Right hindlimb (tissue), 1 donor: ENCODE measurements at places on chromosomes 3 and 15.

DNA sequence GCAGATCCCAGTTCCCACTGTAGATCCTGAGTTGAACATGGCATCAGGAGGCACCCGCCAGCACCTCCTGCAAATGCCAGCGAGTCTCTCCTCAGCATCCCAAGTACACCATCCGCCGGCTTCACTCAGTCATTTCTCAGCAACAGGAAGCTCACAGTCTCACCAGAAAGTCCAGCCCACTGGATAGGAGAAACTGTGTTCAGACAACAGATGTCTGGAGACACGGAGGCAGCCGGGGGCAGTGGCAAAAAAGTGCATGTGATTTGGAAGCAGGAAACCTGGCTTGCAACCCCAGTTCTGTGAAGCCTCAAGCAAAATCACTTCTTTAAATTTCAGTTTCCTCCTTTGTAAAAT lies 68.7 kb downstream of the SRGAP3 start:
- DNase-seq: no peak

DNA sequence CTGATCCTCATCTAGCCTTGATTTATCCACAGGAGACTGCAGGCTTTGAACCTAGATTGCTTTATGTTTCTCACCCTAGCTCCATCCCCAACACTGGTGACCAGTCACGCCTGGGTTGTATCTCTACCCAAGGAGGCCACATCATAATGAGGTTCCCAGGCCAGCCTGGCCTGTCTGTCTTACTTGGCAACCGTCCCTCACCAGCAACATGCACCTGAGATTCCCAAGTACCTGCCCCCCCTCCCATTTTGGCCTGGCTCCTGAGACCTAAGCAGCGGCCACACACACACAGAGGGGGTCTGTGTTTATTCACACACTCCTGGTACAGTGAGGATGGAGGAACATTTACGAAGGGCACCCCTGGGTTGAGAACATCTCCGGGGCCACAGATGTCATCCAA lies 2.4 kb downstream of the CAMK2N2 start:
- no peak for DNase-seq

DNA sequence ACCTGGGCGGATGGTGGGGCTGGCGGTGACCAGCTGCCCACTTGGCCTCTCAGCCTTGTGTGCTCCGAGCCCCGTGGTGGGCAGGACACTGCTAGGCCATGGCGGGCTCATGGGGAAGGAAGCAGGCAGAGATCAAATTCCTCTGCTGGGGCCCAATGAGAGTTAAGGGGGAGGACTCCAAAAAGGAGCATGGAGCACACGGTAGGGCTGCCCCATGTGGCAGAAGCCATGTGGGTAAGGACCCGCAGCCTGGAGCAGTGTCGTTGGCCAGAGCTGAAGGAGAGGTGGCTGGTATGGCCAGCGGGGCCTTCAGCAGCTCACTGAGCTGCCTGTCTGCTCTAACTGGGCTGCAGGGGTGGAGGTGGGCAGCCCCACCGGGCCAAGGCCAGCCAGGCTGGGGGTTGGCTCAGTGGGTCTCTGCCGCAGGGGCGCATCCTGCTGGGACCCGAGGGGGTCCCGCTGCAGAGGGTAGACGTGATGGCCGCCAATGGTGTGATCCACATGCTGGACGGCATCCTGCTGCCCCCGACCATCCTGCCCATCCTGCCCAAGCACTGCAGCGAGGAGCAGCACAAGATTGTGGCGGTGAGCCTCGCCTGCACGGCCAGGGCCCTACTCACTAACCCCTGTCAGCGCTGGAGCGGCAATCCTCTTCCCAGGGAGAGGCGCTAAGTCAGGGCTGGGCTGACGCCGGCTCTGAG lies 11.3 kb downstream of the STAB1 start:
- no peak for DNase-seq

GRCh38 chr15:75036212-75036616 lies 12.8 kb downstream of the PPCDC start:
- DNase-seq: no peak

DNA sequence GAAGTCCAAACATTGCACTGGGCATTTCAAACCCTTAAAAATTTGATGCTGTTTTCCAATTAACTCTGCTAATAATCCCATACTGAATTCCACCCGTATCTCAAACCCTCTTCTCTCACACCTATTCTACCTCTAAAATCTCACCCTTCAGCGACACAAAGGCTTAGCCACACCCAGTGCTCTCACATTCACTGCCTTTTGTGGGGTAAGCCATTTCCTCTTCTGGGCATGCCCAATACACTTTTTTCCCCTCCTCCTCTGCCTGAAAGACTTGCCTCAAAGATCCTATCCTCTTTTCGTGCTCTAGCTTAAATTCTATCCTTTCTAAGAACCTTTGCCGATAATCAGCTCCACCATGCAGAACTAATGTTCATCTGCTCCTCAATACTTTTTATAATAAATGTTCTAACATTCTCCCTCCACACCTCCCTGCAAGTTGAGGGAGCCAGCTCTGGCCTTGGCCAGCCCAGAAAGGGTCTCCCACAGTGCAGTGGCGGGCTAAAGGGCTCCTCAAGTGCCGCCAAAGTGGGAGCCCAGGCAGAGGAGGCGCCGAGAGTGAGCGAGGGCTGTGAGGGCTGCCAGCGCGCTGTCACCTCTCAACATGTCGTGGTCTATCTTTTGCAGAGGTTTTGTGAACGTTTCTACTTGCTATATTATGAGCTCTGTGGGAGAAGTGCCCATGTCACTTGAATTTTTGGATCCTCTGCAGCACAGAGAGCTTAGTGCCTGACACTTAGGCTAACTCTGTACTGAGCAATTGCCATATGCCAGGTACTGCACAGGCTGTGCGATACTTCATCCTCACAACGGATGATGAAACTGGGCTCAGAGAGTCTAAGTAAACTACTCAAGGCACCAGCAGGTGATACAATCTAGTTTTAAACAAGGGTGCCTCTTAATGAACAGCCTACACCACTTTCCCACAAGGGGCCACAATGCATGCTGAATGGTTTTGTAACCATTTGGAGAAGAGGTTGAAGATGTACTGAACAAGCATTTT lies 53.6 kb upstream of the BCL6 start:
- DNase-seq: no peak

- DNase-seq: no peak
These were observed 5.2 kb downstream of the MCTP2 start for GRCh38 chr15:94236608-94237007.

DNA sequence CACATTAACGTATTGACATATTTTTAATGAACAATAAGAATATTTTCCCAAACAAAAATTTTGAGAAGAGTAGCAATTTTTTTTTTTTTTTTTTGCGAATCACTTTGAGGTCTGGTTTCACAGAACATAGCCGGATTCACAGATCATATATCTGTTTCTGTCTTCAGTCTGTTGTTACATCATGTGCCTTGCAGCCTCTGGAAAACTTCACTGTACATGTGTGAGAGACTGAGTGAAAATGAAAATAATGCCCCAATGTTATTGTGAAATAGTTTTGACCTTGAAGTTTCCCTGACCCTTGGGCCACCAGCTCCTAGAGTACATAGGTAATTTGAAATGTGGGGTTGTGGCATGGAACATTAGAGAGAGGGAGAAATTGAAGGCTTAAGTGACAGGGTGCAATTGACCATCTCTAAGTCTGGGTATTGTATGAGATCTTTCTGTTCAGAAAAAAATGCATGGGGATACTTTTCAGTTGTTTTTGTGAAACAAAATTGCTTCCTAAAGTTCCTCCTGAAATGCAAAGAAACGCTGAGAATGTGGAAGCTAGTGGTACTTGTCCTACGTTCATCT lies 14.0 kb downstream of the ITPR1 start:
- DNase-seq: no peak

GRCh38 chr3:127171721-127172120 lies 21.2 kb upstream of the PRR23E start:
- DNase-seq: no peak

- DNase-seq: no peak
These were observed 35.4 kb upstream of the ARHGEF26 start for GRCh38 chr3:154085799-154086198.

DNA sequence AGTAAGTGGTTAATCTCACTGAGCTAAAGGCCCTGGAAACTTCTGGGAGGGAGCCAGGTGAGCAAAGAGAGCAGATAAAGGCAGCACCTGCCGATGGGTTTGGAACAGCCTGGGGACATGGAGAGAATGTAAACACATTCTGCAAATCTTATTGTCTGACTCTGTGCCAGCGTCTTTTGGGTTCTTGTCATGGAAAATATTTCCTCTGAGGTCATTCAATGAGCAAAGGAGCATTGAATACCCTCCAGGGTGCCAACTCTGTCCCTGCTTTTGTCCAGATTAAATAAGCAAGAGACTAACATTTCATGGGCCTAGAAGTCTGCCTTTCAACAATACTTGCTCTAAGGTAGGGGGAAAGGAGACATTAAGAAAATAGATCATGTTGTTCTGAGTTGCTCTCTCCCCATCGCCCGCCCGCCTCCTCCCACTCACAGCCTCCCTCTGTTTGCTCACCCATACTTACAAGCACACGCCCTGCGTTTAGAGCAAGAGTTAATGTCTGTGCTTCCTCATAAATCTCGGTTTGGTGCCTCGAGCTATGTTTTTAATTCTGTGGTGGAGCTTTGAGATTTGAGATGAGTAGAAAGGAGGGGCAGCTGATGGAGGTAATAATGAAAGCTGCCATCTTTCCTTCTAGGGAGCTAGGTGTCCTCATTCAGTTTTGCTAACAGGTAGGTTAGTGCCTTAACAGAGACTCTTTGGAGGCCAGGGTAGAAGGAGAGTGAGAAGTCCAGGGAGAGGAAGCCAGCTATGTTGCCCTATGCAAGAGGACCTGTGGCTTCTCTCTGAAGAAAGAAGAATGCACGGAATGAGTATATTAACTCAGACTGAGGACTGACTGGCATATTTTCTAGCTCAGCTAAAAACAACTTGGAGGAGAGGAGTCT lies 132.9 kb downstream of the TPRG1 start:
- no peak for DNase-seq

GRCh38 chr3:100782348-100782747 lies 73.1 kb downstream of the TFG start:
- peak; percentile 77 for DNase-seq

DNA sequence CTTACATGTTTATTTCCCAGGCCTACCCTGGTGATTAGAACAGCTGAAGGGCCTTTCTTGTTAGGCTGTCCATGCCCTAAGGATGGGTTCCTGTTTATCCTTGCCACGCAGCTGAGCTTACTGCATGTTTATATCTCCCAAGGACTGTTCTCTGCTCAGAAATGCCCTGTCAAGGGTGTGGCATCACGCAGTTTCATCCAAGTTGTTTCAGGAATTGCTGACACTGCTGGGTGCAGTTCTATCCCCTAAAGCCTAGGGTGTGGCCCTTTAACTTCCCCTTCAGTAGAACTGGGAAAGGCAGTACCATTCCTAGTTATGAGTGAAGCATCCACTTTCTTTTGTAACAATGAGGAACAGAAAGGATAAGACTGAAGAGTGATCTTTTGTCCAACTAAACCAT lies 5.0 kb downstream of the ELL3 start:
- no peak for DNase-seq

DNA sequence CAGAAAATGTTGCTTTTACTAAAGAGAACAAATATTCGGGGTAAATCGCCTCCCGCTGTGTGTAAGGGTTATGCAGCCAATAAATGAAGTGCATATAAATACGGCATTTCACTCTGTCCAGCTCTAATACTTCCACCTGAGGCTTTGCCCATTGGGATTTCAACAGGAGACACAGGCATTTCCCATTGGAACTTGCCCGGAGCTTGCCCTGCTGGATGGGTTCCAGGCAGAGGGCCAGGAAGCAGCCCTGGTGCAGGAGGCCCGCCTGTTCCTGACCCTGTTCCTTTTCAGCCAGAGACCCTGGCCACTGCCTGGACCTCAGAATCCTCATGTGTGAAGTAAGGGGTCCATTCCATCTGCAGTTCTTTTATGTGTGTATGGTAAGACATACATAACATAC lies 17.4 kb upstream of the CEMIP start:
- no peak for DNase-seq

- no peak for DNase-seq
These were observed 37.3 kb downstream of the FSD2 start for GRCh38 chr15:82768414-82769054.

GRCh38 chr3:111538681-111539083 lies 3.3 kb upstream of the CD96 start:
- no peak for DNase-seq

DNA sequence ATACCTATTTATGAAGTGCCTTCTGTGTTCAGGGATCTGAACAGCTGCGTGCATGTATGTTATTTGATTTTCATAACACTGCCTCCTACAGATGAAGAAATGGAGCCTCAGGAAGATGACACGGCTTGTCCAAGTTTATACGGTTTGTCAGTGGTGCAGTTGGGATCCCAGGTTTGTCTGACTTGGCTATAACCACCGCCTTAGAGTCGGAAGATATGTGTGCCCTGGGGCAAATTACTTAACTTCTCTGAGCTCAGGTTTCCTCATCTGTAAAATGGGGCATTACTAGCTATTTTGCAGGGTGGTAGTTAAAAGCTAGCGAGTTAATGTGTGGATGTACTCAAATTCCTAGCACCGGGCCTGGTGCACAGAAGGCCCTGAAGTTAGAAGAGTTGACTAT lies 54.1 kb upstream of the ANP32A start:
- no peak for DNase-seq

DNA sequence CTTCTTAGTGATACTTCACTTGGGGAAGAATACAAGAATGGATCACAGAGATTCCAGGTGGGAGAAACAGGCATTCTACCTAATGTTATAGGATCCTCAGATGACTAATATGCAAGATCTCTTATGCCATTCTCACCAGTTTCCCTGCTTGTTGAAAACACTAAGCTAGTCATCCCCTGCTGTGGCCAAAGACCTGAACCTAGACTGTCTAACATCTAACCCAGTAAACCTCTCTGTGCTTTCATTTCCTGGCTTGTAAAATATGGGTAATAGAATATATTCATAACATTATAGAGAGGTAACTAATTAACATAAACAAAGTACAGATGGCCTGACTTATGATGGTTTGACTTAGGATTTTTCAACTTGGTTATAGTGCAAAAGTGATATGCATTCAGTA lies 776.3 kb downstream of the TUSC7 start:
- no peak for DNase-seq

- no peak for DNase-seq
These were observed 53.9 kb downstream of the CALML4 start for GRCh38 chr15:68151277-68151676.
